ENCODE measurements at places on chromosomes 11 and 22.
A peak's percentile ranks its signal among the peaks of the same experiment; 100 is the strongest.

DNA sequence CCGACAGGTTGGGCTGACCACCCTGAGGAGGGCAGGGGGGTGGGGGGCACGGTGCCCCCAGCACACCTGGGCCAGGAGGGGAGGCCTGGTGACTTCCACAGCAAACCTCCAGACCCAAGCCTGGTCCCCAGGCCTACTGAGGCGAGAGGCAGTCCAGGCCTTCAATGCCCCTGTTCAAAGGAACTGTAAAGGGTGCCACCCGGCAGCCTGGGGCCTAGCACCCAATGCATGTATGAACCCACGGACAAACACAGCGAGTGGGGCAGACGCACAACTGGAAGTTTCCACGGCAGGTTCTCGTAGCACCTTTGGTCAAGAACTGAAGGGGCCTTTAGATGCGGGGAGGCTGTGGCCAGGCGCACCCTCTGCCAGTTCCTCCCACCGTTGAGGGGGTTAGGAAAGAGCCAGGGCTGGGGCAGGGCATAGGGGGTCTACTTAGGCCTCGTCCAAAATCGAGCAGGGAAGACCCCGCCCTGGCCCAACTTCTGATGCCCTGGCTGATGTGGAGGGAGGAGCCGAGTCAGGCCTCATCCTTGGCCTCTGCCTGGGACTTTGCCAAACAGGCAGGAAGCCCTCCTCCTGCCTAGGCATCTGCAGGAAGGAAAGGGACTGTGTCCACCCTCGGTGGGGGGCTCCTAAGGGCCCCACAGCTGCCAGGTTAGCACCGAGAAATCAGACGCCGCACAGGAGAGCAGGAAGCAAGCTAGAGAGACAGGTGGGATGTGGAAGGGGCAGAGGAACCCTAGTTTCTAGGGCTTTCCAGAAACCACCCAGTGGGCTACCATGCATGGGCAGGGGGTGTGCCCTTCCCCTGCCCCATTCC lies 6.6 kb downstream of the CBX6 start:
- no peak for DNase-seq

DNA sequence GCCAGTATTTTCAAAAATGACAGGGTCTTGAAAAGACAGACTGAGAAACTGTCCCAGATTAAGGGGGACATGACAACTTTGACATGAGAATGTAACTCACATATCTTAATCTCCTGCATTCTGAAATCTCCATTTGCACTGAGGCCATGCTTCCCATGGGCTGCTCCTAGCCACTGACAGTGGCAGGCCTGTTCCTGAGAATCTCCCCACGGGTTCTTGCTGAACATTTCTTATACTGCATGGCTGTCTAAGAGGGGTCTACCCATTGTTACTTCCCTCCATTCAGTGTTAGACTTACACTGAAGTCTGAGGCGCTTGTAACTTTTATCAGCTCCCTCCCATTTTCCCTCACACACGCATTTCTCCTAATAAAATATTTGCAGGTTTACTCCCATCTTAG lies 1.5 kb downstream of the CEP295 start:
- DNase-seq, result no peak

DNA sequence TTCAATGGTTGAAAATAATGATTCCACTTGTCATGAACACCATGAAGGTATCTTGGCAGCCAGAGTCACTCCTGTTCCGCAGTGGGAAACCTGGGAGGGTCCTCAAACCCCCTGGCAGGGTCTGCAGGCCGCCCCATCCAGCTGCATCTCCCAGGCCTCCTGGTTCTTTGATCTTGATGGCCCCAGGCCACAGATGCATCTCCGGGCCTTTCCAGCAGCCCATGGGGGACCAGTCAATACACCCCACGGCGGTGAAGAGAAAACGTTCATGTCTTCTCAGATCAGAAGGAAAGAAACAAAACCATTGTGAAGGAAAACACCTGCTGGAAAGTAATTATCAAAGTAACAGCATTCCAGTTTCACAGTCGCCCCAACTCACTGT lies 1.8 kb upstream of the TTLL8 start:
- DNase-seq, result no peak

GRCh38 chr11:62030071-62030684 lies 62.7 kb upstream of the FTH1 start:
- no peak for DNase-seq

- DNase-seq, result no peak
Measured at GRCh38 chr11:13851691-13852090, 110.8 kb upstream of the SPON1 start.

DNA sequence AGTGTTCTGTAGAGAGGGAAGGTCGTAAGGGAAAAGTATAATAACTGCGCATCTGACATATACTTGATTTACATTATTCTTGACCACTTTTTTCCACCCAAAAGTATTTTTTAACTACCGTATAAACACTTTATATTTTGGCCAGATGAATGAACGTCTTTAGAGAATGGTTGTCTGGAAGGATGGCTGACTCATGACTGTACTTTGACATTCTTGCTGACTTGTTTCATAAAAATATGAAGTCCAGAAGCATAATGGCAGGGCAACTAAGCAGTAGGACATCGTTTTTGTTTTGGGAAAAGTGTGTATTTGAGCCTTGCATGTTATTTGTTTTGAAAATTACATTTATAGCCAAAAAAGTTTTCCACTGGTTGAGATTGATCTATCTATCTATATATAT lies 110.0 kb downstream of the OSBP2 start:
- no peak for DNase-seq

DNA sequence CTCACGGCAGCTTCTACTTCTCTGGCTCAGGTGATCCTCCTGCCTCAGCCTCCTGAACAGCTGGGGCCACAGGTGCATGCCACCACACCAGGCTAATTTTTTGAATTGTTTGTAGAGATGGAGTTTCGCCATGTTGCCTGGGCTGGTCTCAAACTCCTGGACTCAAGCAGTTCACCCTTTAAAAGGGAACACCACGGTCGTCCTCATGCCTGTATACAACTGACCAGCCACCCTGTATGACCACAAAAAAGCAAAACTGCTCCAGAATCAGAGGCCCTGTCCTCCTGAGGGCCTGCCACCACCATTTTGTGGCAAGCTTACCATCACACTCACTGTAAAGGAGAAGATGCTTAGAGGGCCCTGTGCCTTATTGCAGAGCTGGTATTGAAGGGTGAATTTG lies 2.2 kb downstream of the GLB1L3 start:
- no peak for DNase-seq

GRCh38 chr22:50504369-50505211 lies 2.9 kb downstream of the LMF2 start:
- DNase-seq, result no peak

GRCh38 chr11:64832467-64833197 lies 11.8 kb downstream of the CDC42BPG start:
- no peak for DNase-seq

DNA sequence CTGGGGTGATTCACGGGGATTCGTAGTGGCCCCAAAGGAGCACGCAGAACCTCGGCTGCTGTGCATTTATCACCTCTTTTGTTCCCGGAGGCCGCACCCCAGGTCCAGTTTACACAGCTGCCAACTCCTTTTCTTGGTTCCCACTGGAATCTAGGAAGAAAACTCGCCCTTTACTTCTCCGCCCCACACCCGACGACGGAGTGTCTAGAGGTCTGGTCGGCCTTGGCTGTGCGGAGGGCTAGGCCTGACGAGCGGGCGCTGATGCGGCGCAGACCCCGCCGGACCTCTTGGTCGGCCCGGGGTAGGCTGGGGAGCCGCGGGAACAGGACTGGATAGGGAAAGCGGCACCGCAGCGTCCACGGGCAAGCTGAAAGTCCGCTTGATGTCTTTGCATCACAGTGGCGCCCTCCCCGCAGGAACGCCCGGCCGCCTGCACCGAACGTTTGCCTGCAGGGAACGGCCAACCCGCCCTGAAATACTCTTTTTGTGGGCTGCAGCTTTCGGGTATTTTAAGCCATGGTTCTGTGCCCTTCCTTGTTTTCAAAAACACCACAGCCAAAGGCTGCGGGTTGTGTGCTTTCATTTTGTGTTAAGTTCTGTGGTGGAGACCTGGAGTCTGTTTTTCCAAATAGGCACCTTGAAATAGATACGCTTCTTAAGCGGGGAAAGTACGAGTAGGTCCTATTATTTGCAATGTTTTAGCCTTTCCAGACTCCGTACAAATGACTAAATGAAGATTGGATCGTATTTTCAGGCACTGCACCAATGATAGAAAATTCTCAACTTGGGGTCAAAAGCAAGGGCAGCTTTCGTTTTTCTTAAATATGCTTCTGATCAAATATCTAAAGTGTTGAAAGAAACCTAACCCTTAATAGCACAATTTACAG lies 829 bp upstream of the ZBED5 start:
- DNase-seq, result peak; percentile 53

DNA sequence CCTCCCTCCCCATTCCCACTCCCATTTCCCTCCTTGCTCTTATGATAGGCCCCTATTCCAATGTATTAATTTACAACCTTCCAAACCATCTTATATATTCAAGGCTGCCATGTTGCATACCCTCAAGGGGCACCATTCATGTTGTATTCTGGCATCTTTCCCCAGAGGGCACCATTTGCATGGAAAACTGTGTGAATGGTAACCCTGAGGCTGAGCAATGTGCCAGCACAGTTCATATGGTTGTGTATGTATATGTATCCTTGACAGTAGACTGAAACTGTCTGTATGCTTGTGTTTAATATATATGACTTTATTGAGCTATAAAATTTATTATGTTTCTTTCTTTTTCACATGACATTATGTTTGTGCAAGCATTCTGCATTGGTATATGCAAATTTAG lies 7.3 kb downstream of the RASSF10 start:
- DNase-seq, result no peak

GRCh38 chr22:25113316-25113721 lies 86.3 kb upstream of the CRYBB3 start:
- peak; percentile 95 for DNase-seq

DNA sequence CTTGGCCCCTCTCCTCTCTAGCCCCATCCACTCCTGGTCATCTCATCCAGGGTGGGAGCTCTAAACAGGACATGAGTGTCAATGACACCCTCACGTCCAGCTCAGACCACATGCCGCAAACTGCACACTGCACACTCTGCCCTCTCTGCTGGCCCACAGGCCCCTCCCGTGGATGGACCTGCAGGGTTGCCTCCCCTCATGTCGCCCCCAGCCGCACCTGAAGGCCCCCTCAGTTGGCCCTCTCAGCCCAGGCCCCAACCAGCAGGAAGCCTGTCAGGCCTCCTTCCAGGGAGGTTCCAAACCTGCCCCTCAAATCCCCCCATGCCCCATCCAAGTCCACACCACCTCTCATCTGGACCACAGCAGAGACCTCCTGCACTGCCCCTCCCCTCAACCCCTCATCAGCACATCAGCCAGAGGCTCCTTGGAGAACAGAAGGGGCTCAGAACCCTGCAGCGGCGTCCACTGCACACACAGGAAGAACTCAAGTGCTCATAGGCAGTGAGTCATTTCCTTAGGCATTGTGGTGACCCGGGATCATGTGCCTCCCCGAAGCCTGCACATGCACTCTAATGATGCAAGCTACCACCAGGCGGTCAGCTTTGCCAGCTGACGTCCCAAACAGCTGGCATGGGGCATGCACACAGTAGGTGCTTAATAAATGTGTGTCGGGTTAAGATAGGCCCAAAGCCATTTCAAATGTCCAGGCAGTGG lies 12.9 kb upstream of the CDKN1C start:
- peak; percentile 43 for DNase-seq

- no peak for DNase-seq
Measured at GRCh38 chr11:117839936-117840813, 15.6 kb upstream of the FXYD2 start.

- no peak for DNase-seq
Measured at GRCh38 chr11:61098778-61099177, 3.5 kb upstream of the CD5 start.

DNA sequence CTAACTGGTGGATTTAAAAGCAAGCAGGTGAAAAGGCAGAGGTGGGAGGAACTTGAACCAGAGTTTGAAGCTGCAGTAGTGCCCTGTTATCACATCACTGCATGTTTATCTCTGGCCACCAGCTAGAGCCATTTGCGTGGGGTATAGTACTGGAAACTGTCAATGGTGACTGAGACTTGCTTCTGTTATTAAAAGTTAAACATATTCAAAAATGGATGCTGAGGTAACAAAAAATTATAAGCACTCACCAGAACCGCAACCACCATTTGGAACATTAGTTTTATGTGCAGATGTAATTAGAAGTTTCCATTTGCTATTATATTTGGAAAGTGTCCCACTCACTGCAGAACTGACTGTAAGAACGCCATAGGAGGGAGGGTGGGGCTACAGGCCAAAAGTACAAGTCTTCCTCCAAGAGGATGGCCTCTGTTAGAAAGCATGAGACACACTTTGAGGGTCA lies 1.2 kb upstream of the CD59 start:
- no peak for DNase-seq

GRCh38 chr11:95883381-95883780 lies 40.5 kb downstream of the MTMR2 start:
- no peak for DNase-seq

DNA sequence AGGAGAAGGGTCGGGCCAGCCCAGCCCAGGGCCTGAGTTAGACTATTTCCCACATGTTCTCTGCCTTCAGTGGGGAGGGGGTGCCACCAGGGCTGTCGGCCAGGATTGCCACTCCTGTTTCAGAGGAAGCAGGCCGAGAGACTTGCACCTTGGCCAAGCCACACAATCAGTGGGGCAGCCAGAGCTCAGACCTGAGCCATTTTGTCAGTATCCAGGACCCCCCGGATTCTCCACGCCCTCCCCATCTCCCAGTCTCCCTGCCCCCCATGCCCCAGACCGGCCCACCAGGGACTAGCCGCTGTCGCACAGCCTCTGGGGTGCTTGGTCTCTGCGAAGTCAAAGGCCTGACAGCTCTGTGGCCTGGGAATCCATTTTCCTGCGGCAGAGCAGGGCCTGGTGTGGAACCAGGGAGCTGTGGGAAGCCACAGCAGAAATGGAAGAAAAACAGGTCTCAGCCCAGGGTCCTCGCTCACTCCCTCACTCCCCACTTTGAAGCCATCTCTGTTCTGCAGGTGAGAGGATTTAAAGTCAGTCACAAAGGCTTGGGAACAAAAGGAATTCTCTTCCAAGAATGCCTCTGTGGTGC lies 25.5 kb upstream of the MGAT3 start:
- DNase-seq, result no peak

DNA sequence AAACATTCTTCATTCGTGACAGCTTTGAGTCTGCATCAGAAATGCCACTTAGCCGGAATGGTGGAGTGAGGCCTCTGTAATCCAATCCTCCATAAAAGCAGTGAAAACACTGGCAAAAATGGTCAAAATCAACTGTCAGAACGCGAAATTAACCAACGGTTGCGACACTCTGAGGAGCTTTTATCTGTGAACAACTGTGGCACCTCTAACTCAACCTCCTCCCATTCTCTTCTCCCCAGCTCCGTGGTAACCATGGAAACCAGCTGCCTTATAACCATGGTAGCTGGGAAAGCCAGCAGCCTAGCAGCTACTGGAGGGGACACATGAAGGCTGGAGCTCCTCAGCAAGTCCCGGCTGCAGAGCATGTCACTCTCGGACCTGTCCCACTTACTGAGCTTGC lies 20.3 kb downstream of the AP2A2 start:
- no peak for DNase-seq

GRCh38 chr11:77115181-77115611 lies 12.6 kb downstream of the OMP start:
- DNase-seq, result no peak
